HepG2 (cell line): ENCODE measurements at places on chromosomes 4 and X. TPM values are rescaled to one million over a fixed set of nuclear protein-coding genes. Genes with fewer than 3 reads are reported as not detected.
A peak's percentile ranks its signal among the peaks of the same experiment; 100 is the strongest.

- DNase-seq: no peak
- H3K4me1 ChIP-seq: no peaks in the 10 kb centered on the region
- H3K4me3 ChIP-seq: no peak overlapping the region
- no peaks in the 10 kb centered on the region for H3K27me3 ChIP-seq
Measured at GRCh38 chrX:111868726-111869638, 7.0 kb upstream of the TRPC5OS start.

- no peak overlapping the region for H3K27ac ChIP-seq
- no peak overlapping the region for H3K4me3 ChIP-seq
- no peaks in the 10 kb centered on the region for H3K36me3 ChIP-seq
- no peaks in the 10 kb centered on the region for H3K27me3 ChIP-seq
- H3K4me1 ChIP-seq: no peaks in the 10 kb centered on the region
Measured at GRCh38 chr4:176153124-176153523, 42.3 kb downstream of the SPATA4 start.

DNA sequence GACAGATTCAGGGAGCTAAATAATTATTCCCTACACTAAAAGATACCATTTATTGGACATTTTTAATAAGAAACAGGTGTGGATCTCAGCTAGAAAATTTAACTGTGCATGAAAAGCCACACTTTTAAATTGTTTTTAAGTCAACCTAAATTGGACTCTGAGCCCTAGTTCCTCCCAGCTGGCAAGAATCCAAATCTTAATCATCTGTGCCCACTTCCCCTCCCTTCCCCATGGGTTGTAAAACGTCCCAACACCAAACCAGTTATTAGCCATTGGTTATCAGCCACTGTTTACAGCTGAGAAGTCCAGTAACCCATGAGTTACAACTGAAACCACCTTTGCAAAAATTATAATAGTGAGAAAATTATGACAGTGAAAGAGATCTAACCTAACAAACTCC lies 125.6 kb upstream of the S100G start:
- H3K4me1 ChIP-seq: no peaks in the 10 kb centered on the region
- no peak for DNase-seq
- no peaks in the 10 kb centered on the region for H3K36me3 ChIP-seq
- no peak overlapping the region for H3K27ac ChIP-seq
- H3K27me3 ChIP-seq: no peaks in the 10 kb centered on the region
- H3K4me3 ChIP-seq: no peak overlapping the region

Gene SHROOM2
- 1.3 and 1.4 TPM in 2 replicates for total RNA-seq

Gene SPP1
- total RNA-seq: 418 and 788 TPM in 2 replicates

Gene SPATA18
- total RNA-seq: 13.2 and 13.9 TPM in 2 replicates

- H3K27me3 ChIP-seq: no peaks in the 10 kb centered on the region
- no peak overlapping the region for H3K4me3 ChIP-seq
- no peak for DNase-seq
- H3K27ac ChIP-seq: no peak overlapping the region
Measured at GRCh38 chrX:139423186-139423585, 107.4 kb upstream of the F9 start.

Gene TMPRSS11D
- total RNA-seq: not detected in 2 replicates

DNA sequence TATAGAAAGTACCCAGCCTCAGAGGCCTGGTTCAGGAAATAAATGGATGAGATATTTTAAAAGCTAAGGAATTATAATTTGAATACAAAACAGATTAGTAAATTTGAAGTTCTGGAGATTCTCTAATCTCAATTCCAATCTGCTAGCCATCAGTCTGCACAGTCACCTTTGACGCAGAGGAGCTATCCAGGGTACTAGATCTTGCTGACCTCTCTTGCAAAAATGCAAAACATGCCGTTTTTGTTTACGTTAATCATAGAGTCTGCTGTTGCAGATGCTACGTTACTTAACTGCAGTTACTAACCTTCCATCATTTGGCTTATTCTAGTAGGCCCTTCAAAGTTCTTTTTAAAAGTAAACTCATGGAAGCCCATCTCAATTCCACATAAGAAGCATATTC lies 10.4 kb downstream of the CCSER1 start:
- H3K4me3 ChIP-seq: no peak overlapping the region
- no peaks in the 10 kb centered on the region for H3K27me3 ChIP-seq
- no peaks in the 10 kb centered on the region for H3K36me3 ChIP-seq
- H3K4me1 ChIP-seq: no peaks in the 10 kb centered on the region

Gene STATH
- total RNA-seq: not detected in 2 replicates

DNA sequence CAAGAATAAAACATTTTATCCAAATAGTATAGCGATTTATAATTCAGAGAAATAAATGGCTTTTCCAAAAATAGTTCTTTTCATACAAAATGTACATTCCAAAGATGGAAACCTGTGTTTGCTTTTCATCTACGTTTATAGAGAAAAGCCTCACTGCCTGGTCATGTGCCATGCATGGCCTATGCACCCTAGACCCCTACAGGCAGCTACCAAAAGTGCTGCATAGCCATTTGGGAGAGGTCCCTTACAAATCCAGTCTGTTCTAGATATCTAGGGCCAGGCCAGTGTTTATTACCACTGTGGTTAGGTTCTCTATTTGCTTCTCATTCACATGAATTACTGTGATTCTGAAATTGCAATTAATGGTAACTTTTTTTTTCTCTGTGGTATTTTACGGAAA lies 17.2 kb downstream of the HMGB2 start:
- H3K4me1 ChIP-seq: no peaks in the 10 kb centered on the region
- no peak overlapping the region for H3K4me3 ChIP-seq
- H3K27ac ChIP-seq: no peak overlapping the region
- DNase-seq: peak; percentile 21
- H3K36me3 ChIP-seq: no peaks in the 10 kb centered on the region

Gene DCAF8L2
- not detected in 2 replicates for total RNA-seq

Gene HSFX1
- 0.09 TPM in 1 of 2 replicates, not detected in the other for total RNA-seq

DNA sequence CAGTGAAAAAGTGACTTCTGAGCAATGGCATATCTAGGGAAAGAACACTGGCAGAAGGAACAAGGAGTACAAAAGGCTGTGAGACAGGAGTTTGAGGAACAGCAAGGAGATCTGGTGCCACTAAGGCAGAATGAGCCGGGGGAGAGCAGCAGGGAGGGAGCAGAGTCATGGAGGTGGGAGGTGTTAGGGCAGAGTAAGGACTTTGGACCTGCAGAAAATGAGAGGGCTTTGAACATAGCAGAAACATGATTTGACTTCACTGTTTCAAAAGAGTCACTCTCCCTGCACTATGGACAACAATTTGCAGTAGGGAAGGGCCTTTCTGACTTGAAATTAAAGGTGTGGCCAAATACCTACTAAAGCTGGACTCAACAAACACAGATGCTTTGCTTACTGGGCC lies 356.2 kb downstream of the ADGRL3 start:
- H3K27ac ChIP-seq: no peak overlapping the region
- no peaks in the 10 kb centered on the region for H3K36me3 ChIP-seq
- peaks cover 16% of the 10 kb centered on the region for H3K4me1 ChIP-seq
- no peak overlapping the region for H3K4me3 ChIP-seq
- DNase-seq: peak; percentile 71
- no peaks in the 10 kb centered on the region for H3K27me3 ChIP-seq

Gene CCDC149
- 0.21 and 0.44 TPM in 2 replicates for total RNA-seq

- H3K36me3 ChIP-seq: no peaks in the 10 kb centered on the region
- no peak overlapping the region for H3K27ac ChIP-seq
- H3K27me3 ChIP-seq: no peaks in the 10 kb centered on the region
- H3K4me1 ChIP-seq: no peaks in the 10 kb centered on the region
Measured at GRCh38 chrX:44744799-44745198, 99.0 kb upstream of the DUSP21 start.

Gene SPANXN1
- total RNA-seq: not detected in 2 replicates

- no peaks in the 10 kb centered on the region for H3K4me1 ChIP-seq
- H3K27me3 ChIP-seq: no peaks in the 10 kb centered on the region
- no peak for DNase-seq
Measured at GRCh38 chr4:19417256-19417655, 834.4 kb upstream of the SLIT2 start.

- peak overlapping the region; percentile 46 for H3K4me3 ChIP-seq
- no peaks in the 10 kb centered on the region for H3K27me3 ChIP-seq
- no peak overlapping the region for H3K27ac ChIP-seq
- H3K36me3 ChIP-seq: no peaks in the 10 kb centered on the region
Measured at GRCh38 chrX:130060122-130061069, 49.9 kb downstream of the ELF4 start.

DNA sequence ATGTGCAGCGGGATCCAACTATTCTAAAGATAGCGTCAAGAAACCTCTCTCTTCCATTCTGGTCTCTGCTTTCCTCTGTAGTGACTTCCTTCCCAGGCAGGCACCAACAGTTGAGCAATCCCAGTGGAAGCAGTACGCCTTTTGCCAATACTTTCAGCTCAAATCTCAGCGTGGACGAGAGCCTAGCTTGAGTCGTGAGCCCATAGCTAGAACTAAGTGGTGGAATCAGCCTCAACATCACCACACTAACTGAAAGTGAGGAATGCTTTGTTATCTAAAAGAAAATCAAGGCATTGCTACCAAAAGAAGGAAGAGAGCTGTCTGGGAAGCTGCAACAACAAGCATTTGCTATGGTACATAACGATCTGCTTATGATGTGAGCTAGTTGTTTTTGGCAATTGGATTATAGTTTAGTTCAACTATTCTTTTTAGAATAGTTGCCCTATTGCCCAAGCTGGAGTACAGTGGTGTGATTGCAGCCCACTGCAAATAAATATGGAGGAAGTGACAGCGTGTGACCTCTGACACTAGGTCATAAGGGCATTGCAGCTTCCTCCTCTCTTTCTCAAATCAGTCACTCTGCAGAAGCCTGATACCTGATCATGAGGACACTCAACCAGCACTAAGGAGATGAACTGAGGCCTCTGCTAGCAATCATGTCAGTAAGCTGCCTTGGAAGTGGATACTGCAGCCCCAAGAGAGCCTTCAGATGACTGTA lies 24.7 kb upstream of the FRYL start:
- H3K36me3 ChIP-seq: no peaks in the 10 kb centered on the region
- peaks cover 28% of the 10 kb centered on the region for H3K4me1 ChIP-seq
- no peaks in the 10 kb centered on the region for H3K27me3 ChIP-seq
- DNase-seq: peak; percentile 4

- DNase-seq: no peak
- H3K36me3 ChIP-seq: no peaks in the 10 kb centered on the region
- no peak overlapping the region for H3K27ac ChIP-seq
- H3K4me3 ChIP-seq: no peak overlapping the region
- no peaks in the 10 kb centered on the region for H3K27me3 ChIP-seq
Measured at GRCh38 chr4:143506031-143506430, 7.5 kb upstream of the SMARCA5 start.

- H3K27ac ChIP-seq: no peak overlapping the region
- H3K4me3 ChIP-seq: no peak overlapping the region
- DNase-seq: no peak
- H3K36me3 ChIP-seq: no peaks in the 10 kb centered on the region
- H3K27me3 ChIP-seq: no peaks in the 10 kb centered on the region
- H3K4me1 ChIP-seq: no peaks in the 10 kb centered on the region
Measured at GRCh38 chr4:180169394-180169793, 2073.8 kb upstream of the TENM3 start.
